ENCODE measurements at places on chromosomes 12 and 14. TPM values are rescaled to one million over a fixed set of nuclear protein-coding genes. Genes with fewer than 3 reads are reported as not detected.

GUCY2C gene
- not detected for polyA plus RNA-seq

SLC25A47 gene
- polyA plus RNA-seq: 0.11 TPM

CIT gene
- 1.0 TPM for polyA plus RNA-seq

KERA gene
- polyA plus RNA-seq: not detected

TM9SF1 gene
- 20.5 TPM for polyA plus RNA-seq

SMCO2 gene
- not detected for polyA plus RNA-seq

GPRC5D gene
- 0.33 TPM for polyA plus RNA-seq

PLEKHD1 gene
- 0.19 TPM for polyA plus RNA-seq

REC8 gene
- polyA plus RNA-seq: 22.8 TPM

C14orf39 gene
- polyA plus RNA-seq: 0.02 TPM

SYNDIG1L gene
- 0.23 TPM for polyA plus RNA-seq

KIF5A gene
- polyA plus RNA-seq: 2.9 TPM

MLEC gene
- polyA plus RNA-seq: 33.6 TPM

Data from pancreas (tissue), 10 donors.